ENCODE measurements at places on chromosomes 5 and 9.

DNA sequence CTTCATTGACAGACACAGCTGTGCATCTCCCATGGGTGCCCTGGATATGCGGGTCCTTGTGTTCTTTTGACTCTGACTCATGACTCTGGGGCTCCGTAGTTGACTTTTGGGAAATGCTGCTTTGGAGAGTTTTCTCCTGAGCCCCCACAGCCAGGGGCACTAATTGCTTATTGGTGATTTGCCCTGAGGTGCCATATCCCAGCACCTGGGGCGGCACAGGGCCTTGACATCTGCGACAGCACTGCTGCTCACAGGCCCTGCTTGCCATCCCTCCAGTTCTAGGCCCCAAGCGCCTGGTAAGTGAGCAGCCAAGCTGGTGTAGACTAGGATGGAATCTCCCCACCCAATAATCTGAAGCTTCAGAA is 75.1 kb downstream of the AMBP start:
- no peak for DNase-seq

DNA sequence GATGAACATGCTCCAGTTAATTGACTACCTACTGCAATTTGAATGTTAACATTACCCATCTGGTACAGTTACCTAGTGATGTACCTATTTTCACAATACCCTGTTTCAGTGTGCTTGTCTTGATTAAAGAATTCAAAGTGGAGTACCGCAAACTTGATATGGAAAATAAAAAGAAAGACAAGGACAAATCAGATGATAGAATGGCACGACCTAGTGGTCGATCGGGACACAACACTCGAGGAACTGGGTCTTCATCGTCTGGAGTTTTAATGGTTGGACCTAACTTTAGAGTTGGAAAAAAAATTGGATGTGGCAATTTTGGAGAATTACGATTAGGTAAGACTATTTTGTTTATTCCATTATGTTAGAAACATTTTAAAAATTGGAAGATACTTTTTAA is 33.5 kb downstream of the CSNK1G3 start:
- peak; percentile 9 for DNase-seq

DNA sequence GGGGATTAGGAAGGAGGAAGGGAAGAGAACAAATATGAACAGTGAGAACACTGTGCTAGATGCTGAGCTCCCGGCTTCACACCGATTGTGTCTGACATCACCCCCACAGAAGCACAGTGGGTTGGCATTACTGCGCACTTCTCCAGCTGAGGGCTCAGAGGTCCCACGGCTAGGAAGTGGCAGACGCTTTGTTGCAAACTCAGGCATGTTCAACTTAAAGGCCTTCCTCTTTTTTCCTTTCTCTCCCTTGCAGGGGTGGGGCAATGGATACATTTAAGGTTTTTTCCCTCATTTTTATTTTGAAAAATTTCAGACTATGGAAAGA is 15.5 kb upstream of the SHB start:
- no peak for DNase-seq

- DNase-seq = no peak
Measured at GRCh38 chr5:139417214-139417613, 13.3 kb upstream of the SPATA24 start.

- no peak for DNase-seq
Measured at GRCh38 chr9:92164490-92164889, 49.3 kb upstream of the SPTLC1 start.

DNA sequence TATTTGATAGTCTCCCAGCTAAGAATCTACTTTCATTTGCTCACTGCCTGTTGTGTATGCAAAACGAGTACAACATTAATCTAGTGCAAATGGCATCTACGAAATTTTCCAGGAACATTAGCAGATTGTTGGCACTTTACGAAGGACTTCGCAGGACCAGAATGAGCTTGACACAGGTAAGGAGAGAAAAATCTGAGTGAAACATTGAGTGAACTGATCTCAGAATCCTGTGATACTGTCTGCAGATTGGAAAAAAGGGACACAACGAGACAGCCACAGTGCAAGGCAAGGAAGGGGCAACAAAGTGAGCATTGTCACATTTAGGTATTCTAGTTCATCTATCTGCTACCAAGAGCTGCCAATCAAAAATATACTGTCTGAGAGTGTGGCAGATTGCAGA is 350.5 kb downstream of the ZNF608 start:
- DNase-seq = no peak

DNA sequence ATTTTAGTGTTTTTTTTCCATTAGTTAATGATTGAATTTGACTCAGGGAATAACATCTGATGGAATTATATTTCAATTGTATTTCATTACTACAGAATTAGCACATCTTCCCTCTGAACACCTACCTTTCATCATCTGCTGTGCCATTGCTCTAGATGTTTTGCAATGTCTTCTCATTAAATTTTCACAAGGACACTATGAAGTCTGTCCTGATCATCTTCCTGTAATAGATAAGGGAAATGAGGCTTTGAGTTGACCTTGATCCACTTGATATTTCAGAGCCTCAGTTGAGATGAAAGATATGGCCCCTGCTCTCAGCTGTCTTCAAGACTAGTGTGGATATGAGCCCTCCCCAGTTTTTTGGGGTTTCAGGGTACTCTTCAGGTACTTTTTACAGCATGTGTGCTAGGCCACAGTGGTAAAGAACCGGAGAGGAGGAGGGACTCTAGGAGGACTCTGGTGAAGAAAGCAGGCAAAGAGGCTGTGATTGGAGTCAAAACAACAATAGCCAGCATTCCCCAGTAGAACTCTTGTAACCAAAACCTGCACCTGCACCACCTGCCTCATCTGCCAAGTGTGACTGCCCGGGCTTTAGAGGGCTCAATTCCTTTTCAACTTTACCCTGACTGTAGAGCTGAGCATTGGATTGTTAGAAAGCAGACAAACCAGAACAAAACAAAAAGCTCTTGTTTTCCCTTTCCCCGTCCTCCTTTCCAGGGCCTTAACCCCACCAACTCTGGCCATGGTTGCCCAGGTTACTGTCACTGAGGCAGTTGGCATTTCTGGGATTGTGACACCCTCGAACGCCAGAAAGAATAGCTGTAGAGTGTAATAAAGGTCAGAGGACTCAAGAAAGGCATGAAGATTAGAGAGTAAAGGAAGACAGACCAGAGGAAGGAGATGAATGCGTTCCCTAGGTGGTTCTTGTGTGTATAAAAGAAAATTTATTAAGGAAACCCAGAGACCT is 56.3 kb downstream of the ERAP1 start:
- no peak for DNase-seq

- DNase-seq = no peak
Measured at GRCh38 chr5:90901261-90901660, 342.7 kb downstream of the ADGRV1 start.

DNA sequence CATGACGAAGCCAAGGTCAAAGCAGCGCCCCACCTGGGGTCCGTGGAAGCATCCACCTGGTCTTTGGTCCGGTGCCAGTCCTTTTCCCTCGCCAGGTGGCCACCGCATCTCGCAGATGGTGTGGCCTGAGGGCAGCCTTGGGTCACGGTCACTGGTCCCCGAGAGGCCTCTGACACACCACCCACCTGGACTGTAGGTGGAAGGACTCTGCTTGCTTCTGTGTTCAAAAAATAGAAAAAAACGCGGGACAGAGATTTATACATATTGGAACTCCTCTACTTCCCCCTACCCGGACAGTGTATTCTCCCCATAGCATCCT is 466 bp upstream of the TTC39B start:
- DNase-seq = no peak

DNA sequence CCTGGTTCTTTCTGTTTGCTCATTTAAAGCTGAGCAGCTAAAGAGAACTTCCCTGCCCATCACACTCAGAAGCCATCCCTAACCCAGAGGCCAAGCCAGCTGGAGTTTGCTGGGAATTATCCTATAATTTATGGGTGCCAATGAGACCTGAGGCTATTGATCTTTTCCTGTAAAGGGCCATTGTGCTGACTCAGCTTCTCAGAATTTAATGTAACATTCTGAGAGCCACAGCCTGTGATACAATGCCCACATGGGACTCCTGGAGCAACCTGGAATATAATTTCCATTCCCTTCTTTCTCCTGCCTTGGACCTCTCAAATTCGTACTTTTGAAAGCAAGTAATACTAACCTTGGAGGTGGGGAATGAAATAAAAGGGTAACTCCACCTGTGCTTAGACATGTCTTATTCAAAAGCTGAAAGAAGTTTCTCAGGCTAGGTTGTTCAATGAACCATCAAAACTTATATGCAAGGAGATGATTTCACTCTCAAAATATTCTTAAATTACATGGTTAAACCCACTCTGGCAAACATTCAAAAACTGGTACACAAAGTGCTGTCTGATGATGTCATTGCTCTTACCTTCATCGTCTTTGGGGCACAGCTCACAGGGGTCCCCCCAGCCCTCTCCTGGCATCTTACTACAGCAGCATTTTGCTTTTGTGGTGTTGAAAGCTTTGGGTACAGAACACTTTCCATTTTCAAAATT is 206.7 kb downstream of the SLC12A2 start:
- DNase-seq = no peak

DNA sequence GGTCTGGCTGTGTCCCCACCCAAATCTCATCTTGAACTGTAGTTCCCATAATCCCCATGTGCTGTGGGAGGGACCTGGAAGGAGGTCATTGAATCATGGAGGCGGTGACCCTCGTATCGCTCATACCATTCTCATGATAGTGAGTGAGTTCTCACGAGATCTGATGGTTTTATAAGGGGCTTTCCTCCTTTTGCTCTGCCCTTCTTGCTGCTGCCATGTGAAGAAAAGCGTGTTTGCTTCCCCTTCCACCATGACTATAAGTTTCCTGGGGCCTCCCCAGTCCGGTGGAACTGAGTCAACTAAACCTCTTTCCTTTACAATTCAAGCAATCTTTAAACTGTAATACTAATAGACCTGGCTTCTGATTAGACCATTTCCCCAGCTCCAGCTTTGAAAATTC is 92.2 kb upstream of the SARDH start:
- no peak for DNase-seq

- no peak for DNase-seq
Measured at GRCh38 chr9:93258419-93258817, 74.5 kb downstream of the WNK2 start.

GRCh38 chr9:92794426-92794825 is 29.8 kb upstream of the BICD2 start:
- no peak for DNase-seq

DNA sequence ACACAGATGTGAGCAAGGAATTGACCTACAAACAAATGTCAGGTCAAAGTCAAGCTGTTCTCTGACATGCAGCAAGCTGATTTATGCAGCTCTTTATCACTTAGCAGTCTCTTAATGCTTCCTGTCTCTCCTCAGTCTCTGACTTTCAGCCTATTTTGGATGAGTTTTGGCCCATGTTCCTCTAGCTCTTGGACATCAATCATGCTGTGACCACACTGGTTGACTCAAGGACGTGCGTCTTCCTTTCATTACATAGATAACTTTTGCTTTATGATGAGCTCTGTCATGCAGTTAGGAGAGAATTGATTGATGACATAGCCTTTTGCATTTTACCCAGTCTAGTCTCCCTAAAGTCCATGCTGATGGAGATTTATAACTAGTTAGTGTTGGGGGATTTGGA is 9.4 kb upstream of the REEP5 start:
- DNase-seq = no peak

DNA sequence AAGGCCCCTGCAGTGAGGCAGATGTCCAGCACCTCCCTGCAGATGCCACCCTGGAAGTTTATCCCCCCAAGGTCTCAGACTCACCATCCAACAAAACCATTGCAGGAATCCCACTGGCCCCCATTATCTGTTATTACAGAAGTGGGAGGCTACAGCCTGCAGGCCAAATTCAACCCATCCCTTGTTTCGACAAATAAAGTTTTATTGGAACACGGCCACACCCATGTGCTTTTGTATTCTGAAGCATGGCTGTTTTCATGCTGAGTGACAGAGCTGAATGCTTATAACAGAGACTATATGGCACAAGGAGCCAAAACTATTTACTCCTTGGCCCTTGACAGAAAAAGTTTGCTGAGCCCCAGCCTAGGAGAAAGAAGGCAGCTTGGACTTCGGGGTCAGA is 428.8 kb downstream of the CDK5RAP2 start:
- no peak for DNase-seq

- no peak for DNase-seq
Measured at GRCh38 chr5:86786955-86787354, 169.2 kb downstream of the COX7C start.

DNA sequence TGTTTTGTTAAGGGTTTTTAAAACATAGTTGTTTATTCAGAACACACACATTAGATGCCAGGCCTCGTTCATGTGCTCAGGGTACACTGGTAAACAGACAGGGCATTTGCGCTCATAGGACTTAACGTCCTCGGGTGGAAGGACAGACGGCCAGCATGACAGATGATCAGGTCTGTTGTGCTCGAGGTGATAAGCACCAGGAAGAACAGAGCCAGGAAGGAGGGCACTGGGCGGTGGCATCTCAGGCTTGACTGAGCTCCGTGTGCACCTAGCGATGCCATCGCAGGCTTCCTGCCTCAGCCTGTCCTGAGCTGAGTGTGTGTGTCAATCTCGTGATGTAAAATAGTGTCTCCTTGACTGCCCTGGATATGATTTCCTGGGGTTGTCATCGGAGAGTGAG is 96.5 kb downstream of the EHMT1 start:
- DNase-seq = no peak

- DNase-seq = no peak
Measured at GRCh38 chr5:14914193-14914592, 42.6 kb upstream of the ANKH start.

GRCh38 chr9:131284856-131285255 is 4.7 kb upstream of the PLPP7 start:
- DNase-seq = no peak

DNA sequence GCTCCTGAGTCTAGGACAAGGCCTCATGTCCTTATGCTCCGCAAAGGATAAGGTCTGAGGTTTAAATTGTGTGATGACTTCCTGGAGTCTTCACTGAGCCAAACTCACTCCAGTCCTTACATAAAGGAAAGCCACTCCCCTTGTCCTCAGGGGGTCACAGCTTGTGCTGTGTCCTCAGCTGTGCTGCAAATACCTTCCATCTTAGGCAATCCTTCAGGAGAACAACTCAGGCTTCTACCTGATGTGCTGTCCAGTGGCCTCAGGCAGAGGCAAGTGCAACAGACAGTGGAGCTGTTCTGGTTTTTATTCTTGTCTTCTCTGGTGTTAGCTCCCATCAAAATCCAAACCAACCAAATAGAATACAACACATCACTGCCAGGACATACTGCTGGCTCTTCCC is 151.5 kb downstream of the TAF11L14 start:
- DNase-seq = no peak

GRCh38 chr9:113618836-113619490 is 155.4 kb downstream of the RGS3 start:
- DNase-seq = no peak

GRCh38 chr9:37732086-37732741 is 21.4 kb upstream of the TRMT10B start:
- DNase-seq = no peak

DNA sequence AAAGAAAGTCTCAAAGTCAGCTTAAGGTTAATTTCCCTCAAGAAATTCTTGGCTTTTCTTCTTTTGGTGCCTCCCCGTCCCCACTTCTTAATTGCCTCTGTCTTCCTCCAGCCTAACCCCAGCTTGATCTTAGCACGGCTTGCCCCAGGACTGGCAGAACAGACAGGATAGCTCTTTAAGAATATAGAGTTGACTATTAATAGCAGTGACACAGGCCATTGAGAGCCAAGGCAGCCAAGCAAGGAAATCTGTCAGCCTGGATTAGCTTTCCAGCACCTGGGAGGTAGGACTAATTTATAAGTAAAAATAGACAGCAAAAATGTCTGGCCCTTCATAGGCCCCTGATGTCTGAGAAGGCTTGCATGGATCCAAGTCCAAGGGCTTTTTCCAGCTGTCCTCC is 384.6 kb upstream of the SLC30A5 start:
- DNase-seq = no peak
